ENCODE measurements at places on chromosomes 12 and 14.

- DNase-seq = no peak
Measured at GRCh38 chr14:20799892-20800544, 2.6 kb downstream of the RNASE1 start.

DNA sequence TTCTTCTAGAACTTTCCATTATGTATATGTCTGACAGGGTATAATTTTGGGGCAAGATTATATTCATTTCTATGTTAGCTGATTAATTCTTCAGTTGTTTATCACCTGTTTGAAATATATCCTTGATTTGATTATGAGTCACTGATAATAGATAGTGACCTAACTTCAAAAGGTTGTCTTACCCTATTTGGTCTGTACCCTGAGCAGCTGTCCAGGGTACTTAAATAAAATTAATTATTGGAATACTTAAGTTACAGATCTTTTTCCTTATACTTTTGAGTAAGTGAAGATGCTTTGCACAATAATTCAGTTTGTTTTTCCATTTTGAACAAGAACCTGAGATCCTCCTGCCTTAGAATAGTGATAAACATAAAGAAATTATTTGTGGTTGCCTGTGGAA lies 13.2 kb upstream of the NPAS3 start:
- DNase-seq = no peak

DNA sequence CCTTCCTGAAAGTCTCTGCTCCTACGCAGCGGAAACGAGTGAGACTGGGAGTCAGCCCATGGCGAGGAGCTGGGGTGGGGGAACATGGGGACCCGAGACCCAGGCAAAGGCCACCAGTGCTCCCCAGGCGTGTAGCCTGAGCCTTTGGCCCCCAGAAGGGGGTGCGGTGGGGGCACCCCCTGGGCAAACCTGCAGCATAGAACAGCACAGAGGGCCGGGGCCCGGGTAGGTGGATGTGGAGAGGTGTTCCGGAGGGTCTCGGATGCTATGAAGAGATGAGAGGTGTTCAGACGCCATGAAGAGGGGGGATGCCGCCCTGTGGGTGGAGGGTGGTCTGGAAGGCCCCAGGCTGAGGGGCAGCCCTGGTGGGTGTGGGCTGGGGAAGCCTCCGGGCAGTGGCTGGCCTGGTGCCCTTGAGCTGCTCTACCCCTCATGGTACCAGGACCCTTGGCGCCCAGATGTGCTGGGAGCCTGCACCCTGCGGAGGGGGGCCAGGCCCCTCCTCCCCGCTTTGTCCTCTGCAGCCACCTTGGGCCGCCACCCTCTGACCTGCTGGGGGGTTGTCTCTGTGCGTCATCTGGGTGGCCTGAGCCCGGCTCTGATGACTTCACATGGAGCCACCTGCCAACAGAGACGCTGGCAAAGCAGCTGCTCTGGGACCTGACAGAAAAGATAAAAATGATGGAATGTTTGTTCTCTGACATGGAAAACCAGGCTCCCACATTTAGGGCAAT lies 83.4 kb downstream of the KIF26A start:
- no peak for DNase-seq

GRCh38 chr12:72098622-72099021 lies 160.0 kb downstream of the TPH2 start:
- DNase-seq = no peak

DNA sequence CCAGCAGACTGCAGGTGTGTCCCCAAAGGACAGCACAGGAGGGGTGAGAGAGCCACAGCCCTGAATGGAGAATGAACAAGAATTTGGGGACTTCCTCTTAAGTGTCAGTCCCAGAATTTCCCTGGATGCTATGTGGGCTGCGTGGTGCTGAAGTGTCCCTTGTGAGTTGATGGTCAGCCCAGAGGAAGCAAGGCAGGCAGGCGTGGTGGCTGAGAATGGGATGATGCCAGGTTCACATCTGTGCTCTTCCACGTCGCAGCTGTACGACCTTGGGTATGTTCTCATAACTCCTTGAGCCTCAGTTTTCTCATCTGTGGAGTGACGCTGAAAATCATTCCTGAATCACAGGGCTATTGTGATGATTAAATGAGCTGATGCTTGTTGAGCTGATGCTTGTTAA lies 62.1 kb upstream of the GPATCH2L start:
- DNase-seq = no peak

GRCh38 chr14:104356738-104357688 lies 218.6 kb downstream of the KIF26A start:
- DNase-seq = no peak

- DNase-seq = no peak
Measured at GRCh38 chr12:14256121-14256520, 109.4 kb upstream of the ATF7IP start.

DNA sequence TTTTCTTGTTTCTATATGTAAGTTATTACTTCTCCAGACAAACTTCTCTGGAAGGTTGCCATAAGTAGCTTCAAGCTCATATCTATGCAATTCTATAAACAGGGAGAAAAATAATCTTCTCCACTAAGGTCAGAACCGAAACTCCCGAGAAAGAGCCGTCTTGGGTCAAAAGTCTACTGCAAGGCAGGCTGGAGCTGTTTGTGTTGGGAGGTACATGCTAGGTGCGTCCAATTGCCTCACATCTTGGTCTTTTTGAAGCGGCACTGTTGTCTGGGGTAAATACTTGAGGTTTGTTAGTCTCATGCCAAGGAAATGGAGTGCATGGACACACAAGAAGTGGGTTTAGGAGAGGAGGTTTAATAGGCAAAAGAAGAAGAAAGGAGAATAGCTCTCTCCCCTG lies 674.7 kb upstream of the TMEM132C start:
- DNase-seq = no peak

GRCh38 chr14:99579120-99579836 lies 24.7 kb downstream of the CCDC85C start:
- no peak for DNase-seq

GRCh38 chr12:20404576-20405346 lies 36.4 kb downstream of the PDE3A start:
- no peak for DNase-seq

GRCh38 chr14:96176275-96176674 lies 28.4 kb upstream of the BDKRB2 start:
- no peak for DNase-seq

DNA sequence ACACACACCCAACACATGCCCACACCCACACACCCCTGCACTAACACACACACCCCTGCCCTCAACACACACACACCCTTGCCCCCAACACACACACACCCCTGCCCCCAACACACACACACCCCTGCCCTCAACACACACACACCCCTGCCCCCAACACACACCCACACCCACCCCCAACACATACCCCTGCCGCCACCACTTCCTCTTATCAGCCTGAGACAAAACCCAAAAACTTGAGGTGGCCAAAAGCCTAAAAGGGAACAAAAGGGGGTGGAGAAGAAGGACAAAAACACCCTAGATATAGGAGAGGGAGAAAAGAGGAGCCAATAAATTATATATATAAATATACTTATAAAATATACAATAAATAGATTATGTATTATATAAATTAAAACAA lies 9.1 kb upstream of the DEGS2 start:
- no peak for DNase-seq

DNA sequence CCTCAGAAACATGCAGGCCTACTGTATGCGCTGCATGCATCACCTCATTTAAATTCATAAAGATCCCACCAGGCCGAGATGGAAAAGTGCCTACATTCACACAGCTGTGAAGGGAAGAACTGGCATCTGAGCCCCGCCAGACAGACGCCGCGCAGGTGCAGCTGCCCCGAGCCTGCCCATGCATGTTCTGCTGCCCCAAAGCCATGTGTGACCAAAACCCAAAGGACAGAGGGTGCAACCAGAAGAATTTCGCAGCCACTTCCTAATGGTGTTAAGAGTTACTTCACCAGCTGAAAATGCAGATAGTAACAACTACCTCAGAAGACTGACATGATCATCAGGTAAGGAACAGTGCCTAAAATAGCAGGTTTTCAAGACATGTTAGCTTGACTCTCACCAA lies 13.5 kb upstream of the KRT8 start:
- no peak for DNase-seq

DNA sequence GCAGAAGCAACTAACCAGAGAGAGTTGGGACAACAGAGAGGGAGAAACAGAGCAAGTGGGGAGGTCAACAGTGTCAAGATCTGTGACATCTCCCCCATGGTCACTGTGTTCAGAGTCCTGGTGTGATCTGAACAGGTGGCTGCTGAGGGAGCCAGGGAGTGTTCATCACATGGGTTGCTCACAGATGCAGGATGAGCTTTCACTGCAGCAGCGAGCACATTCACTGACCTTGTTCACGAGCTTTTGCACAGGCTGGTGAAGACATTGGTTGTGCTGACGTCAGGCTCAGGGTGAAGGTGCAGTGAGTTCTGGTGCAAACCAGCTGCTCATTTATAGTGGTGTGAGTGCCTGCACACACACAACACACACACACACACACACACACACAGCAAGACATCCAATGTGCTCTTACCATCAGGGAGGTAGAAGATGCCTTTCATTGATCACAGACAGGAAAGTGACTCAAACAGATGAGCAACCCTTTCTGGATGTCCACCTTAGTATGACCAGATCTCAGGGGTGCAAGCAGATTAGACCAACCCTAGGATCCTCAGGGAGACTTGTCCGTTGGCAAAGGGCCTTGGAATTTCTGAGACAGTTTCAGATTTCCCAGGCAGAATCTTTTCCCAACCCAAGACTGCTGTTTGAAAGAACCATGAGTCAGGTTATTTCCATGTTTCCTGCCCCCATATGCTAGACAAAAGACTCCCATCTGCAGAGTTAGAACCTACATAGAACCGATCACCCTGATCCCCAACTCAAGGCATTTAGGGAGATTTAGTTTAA lies 44.3 kb upstream of the OR10AD1 start:
- no peak for DNase-seq

- no peak for DNase-seq
Measured at GRCh38 chr12:118704527-118705241, 276.7 kb upstream of the SRRM4 start.

- DNase-seq = peak; percentile 70
Measured at GRCh38 chr12:65825183-65825506, 862 bp downstream of the HMGA2 start.

- DNase-seq = no peak
Measured at GRCh38 chr12:1768615-1769014, 51.8 kb upstream of the LRTM2 start.

GRCh38 chr14:76830556-76830955 lies 4.3 kb downstream of the LRRC74A start:
- no peak for DNase-seq

GRCh38 chr12:124216966-124217365 lies 77.9 kb upstream of the RFLNA start:
- DNase-seq = no peak

DNA sequence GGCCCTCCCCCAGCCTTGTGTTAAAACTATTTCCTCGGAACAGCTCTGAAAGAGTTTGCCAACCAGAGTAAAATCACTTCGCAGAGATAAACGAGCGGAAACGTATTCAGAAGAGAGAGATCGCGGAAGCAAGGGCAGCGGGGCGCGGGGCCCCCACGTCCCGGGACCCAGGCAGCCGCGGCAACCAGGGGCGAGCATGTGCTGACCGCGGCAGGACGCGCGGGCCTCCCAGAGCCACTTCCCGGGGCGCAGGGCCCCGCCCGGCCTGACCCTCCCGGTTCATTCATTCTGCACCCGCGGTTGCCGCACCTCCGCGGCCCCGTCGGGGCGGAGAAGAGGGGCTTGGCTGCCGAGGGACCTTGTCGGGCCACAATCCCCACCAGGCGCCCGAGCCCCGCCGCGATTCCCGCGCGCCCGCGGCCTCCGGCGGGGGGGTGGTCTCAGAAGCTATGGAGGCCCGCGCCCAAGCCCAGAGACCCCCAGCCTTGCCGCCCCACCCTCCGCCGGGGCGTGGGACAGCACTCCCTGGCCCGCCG lies 598 bp downstream of the UBE2N start:
- no peak for DNase-seq

DNA sequence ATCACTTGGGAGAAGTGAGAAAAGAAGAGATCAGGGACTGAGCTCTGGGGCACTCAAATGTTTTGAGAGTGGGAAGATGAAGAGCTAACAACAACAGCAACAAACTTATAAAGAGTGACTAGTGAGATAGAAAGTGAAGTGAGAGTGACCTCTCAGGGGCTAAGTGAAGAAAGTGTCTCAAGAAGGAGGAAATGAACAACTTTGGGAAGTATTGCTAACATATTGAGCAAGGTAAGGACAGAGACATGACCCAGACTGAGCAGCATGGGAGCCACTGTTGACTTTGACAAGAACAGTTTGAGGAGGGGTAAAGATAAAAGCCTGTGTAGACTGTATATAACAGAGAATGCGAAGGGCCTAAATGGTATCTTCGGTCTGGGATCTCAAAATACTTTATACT lies 155.1 kb upstream of the BTG1 start:
- DNase-seq = no peak

DNA sequence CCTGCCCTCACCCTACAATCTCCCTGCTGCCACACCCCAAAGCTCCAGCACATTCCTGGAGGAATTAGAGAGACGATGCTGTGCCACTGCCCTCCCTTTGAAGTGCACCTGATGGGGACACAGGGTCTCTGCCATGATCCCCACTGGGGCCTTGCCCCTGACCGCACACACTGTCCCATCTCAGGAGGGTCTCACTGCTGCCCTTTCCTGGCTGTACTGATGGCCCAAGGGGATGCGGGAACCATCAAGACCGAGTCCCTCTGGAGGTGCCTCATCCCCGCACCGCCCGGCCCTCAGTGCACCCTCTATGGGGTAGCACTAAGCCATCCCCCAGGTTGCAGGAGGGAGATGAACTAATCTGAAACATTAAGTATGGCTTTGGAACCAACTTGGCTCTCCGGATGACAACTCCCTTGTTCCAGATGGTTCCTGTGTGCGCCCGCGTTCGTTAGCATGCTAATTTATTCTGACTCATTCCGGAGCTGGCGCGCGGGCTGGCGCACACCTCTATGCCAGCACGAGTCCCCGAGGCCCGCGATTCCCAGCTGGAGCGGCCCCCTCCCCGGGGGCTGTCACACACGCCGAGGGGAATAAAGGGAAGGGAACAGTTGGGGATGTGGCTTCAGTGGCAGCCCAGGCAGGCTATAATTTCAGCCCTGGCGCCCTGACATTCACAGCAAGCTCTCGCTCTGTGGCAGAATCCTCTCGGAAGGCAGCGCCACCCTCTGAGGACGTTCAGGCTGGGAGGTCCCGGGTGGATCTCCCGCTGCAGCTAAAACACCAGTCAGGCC lies 34.2 kb upstream of the C14orf180 start:
- no peak for DNase-seq
